ENCODE measurements at places on chromosomes 3 and 15.
A peak's percentile ranks its signal among the peaks of the same experiment; 100 is the strongest.

- DNase-seq: no peak
Observed at GRCh38 chr3:78204977-78205376, 1165.1 kb downstream of the ROBO2 start.

- no peak for DNase-seq
Observed at GRCh38 chr15:60004009-60004845, at the start of gene FOXB1. Gene FOXB1 (plus strand): TSS chr15:60004311. CDS start chr15:60004964, 653 bp downstream.

DNA sequence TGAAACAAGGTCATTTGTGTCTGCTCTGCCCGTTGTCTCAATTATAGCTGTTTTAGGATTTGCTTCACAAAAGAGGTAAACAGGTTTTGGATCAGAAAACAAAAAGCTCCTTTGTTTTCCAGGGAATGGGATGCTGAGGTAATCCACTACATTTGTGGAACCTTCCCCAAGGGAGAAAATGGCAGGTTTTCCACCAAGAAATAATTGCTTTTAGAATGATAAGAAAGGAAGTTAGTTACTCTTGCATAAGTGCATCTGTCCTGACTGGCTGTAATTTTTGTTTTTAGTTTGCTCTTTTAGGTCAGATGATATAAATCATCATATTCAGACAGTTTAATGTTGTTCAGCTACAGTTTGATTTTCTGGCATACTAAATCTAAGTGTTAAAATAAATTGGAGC is 198.5 kb upstream of the COL8A1 start:
- DNase-seq: no peak

GRCh38 chr3:71339049-71339448 is 244.5 kb downstream of the FOXP1 start:
- no peak for DNase-seq

DNA sequence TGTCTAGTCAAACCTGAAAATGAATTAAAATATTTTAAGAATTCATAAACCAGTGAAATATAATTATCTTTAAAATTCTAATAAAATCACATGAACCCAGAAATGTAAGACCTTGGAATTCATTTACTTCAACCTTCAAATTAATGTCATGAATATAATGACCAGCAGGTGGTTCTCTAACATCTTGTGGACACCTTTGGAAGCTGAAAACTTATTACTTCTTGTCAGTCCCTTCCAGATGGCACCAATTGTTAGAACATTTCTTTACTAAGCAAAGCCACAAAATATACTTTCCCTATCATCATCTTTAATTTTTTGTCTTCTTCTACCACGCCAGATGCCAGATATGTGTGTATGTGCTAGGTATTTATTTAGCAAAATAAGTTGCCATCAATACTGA is 240.0 kb downstream of the MBNL1 start:
- no peak for DNase-seq

DNA sequence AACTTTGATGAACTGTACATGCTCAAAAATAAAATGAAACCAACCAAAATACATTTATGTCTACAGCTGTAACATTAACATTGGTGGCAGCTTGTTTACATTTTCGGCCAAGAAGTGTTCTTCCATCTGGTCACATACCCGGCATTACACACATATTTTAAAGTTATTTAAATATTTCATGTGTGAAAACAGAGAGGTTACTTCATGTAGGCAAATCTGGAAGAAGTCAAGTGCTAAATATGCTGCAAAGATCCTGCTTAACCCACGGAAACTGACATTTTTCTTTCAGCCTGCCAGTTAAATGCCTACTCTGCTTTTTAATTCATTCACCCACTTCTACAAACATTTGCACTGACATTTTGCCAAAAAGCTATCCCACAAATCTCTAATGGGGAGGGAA is 69.7 kb downstream of the MB21D2 start:
- DNase-seq: no peak

DNA sequence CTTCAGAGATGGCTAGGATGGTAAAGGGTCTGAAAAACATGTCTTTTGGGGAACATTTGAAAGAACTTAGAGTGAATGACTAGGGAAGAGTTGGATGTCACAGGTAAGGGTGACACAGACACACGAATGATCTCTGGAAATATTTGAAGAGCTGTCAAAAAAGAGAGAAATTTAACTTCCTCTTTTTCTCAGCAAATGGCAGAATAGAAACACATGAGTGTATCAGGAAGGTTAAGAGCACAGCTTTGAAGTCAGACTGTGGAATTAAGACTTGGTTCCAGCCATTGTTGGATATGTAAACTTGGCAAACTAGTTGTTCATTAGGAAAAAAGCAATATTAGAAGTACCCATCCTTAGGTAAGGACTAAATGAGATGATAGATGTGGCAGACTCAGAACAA is 117.7 kb downstream of the IMPG2 start:
- DNase-seq: no peak

DNA sequence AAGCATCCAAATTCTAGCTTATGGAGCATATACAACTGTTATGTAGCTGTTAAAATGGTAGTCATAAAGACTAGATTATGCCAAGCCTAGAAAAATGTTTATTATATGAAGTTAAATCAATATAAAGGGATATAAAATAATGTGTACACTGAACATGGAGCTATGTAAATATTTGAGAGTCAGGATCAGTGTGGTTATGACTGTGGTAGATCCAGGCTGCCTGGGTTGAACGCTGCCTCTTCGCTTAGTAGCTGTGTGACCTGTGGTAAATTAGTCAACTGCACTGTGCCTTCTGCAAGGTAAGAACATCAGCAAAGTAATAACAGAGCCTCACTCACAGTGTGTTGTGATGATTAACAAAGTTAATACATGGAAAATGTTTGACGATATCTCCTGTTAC is 212.2 kb downstream of the RBMS3 start:
- no peak for DNase-seq

- no peak for DNase-seq
Observed at GRCh38 chr3:5429517-5429890, 242.0 kb downstream of the EDEM1 start.

DNA sequence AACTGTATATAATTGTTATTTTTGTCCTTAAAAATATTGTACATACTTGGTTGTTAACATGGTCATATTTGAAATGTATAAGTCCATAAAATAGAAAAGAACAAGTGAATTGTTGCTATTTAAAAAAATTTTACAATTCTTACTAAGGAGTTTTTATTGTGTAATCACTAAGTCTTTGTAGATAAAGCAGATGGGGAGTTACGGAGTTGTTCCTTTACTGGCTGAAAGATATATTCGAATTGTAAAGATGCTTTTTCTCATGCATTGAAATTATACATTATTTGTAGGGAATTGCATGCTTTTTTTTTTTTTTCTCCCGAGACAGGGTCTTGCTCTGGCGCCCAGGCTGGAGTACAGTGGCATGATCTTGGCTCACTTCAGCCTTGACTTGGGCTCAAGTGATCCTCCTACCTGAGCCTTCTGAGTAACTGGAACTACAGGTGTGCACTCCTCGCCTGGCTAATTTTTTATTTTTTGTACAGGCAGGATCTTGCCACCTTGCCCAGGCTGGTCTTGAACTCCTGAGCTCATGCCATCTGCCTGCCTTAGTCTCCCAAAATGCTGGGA is 10.7 kb downstream of the NFKBIZ start:
- no peak for DNase-seq

GRCh38 chr15:70575231-70576226 is 187.8 kb downstream of the UACA start:
- DNase-seq: no peak

DNA sequence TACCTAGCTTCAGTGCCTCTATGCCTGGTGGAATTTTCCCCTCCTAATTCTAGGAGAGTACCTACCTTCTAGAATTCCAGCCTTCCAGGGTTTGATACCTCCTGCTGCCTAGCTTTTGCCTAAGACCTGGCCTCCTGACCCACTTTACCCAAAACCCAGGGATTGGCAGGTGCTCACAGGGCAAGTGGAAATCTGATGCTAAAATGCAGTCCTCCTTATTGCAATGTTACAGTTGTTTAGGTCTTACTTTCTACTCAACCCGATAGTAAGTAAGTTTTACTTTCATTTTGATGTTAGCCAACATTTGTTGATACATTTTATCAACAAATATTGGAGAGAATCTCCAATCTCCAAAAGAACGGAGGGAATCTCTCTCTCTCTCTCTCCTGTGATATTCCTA is 275.9 kb downstream of the DOCK3 start:
- no peak for DNase-seq

DNA sequence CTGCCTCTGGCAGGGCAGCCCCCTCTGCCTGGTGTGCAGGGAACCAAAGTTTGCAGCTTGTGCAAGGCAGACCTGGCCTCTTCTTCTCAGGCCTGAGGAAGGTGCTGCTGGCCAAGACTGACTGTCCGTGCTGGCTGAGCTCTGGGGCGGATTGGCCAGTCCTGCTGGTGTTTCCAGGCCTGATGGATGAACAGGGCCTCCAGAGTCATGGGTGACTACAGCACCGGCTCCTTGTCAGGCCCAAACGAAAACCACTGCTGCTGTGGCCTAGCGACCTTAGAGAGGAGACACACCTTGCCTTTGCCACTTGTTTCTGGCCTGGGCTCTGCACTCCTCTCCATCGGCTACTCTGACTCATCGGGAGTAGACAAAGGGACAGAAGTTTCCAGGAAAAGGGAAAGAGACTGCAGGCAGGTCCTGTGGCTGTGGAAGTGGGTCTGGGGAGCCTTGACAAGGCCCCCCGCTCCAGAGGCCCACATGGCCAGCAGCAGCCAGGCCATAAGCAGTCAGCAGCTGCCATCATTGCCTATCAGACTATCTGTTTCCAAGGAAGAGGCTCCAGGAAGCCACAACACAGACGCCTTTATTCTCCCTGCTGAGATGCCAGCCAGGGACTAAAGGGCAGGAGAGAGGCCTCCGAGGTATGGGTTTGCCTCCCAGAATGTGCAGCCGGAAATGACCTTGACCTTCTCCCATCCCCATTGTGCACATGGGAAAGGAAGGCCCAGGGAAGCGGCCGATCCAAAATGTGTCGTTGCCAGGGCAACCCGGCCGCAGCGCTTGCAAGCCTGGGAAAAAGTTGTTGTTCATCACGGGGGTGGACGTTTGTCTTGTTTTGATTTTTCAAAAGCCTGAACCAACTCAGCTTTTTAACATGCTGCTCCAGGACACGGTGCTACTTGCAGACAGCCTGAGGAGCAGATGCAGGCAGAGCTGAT is 160.5 kb downstream of the CHSY1 start:
- DNase-seq: no peak

DNA sequence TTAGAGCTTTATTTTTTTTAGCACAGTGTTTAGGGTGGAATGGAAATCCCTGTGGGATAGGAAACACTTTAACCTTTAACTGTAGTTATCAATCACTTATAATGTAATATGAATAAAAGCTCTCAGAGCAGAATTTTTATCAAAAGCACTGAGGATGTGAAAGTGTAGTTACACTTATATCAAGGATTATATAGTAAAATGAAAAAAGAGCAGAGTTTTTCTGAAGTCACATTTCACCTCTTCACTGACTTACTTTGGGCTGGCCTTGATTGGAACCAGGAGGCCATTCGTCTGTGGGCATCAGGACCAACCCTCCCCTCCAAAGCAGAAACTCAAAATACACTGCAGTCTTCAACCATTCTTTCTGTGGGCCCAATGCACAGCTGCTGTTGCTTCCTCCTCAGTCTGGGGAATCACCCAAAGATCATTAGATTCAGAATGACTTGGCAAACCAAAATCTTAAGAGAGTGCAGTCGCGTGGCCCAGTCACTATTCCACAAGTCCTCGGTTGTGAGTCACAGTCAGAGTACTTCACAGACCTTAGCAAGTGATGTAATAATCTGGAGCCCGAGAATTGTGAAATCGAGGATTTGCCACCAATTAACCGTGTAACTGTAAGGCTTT is 132.6 kb upstream of the COL8A1 start:
- DNase-seq: peak; percentile 58

DNA sequence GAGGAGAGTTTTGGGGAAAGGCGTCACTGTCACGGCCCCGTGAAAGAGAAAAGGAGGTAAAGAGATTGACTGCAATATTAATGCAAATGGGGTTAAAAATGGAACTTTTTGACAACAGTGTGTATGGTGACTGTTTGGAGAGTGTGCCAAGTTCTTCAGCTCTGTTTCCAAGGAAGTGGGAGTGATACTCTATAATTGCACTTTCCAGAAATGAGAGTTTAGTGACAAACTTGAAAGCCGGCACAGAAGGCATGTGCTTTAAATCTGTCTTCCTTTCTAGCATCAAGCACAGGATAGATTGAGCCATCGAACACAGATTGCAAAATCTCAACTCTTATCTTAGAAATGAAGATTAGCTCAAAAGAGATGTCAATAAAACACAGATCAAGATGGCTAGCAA is 51.9 kb upstream of the SNRPA1 start:
- no peak for DNase-seq

- DNase-seq: no peak
Observed at GRCh38 chr3:27507515-27508266, 23.5 kb upstream of the SLC4A7 start.

DNA sequence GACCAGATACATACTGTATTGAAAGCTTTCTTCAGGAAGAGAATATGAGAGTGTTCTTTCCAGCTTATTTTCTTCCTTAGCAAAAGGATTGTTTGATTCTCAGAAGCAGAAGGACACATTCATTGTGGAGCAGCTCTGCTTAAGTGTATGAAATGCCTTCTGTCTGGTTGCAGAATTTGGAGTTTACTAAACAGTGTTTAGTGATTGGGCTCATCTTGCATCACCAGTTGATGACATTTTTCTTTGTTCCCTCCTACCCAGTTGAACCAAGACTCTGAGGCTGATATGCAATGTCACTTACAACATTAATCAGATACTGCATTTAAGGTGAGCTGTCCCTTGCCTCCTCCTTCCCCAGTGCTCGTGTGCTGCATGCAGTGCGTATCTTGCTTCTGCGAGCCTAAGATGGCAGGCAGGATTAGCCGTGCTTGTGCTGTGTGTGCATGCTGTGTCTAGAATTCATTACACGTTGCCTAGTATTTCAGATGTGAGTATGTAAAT is 18.4 kb downstream of the ZBTB38 start:
- DNase-seq: no peak

DNA sequence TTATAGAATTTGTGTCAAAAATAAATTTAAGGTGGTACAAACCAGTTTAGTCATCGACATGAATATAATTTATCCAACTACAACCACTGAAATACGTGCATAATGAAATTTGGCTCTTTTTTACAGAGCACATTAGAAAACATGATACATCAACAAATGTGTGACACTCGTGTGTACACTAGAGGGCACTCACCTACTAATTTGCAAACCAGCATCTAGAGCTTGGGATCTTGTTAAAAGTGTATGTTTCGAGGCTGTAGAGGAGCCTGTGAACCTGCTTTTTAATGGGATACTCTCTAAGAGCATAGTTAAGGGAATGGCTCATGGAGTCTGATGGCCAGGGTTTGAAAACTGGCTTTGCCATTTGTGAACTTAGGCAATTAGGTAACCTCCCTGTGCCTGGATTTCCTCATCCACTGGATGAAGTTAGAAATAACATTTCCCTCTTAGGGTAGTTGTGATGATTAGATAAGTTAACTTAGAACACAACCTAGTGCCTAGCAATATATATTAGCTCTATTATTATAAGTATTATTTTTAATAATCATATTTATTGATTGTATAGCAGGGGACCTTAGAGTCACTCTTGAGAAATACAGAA is 8.8 kb upstream of the CPOX start:
- DNase-seq: no peak

DNA sequence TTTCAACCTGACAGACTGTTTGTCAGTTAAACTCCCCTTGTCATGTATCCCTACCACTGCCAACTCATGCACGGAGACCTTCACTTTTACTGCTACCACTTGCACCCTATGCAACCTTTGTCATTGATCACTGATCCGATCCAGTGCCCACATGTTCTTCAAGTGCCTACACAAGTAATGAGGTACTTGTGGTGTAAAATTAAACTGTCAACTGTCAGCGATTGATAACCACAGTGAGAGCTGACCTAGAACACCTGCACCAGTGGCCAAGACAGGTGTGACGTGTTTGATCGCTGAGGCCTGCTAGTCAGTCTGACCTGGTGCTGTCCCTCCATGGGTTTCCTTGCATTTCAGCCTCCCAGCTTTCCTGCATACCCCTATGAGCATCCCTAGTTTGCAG is 55.6 kb downstream of the MECOM start:
- no peak for DNase-seq
